Progenitor cell of endocrine pancreas (in vitro differentiated cells): ENCODE measurements at places on chromosomes 7 and 10.

DNA sequence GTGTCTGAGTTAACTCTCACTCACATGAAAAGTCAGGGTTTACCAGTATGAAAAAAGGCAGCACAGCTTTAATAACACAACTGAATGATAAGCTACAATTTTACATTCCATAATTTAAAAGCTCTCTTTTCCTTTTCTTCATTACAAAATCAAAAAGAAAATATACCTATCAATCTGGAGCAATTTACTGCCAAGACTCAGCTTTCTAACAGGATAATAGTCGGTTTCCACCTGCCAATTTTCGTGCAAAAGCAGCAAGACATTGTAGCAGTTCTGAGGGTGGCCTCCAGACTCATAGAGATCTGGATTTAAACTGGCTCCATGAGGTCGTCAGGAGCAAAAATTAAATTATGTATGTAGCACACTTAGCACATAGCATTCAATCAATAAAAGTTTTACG lies 191.0 kb downstream of the GLI3 start:
- no peak for DNase-seq

- DNase-seq, result no peak
Measured at GRCh38 chr10:96695366-96695765, 24.9 kb downstream of the PIK3AP1 start.

GRCh38 chr7:127793582-127793981 lies 141.6 kb downstream of the SND1 start:
- no peak for DNase-seq

DNA sequence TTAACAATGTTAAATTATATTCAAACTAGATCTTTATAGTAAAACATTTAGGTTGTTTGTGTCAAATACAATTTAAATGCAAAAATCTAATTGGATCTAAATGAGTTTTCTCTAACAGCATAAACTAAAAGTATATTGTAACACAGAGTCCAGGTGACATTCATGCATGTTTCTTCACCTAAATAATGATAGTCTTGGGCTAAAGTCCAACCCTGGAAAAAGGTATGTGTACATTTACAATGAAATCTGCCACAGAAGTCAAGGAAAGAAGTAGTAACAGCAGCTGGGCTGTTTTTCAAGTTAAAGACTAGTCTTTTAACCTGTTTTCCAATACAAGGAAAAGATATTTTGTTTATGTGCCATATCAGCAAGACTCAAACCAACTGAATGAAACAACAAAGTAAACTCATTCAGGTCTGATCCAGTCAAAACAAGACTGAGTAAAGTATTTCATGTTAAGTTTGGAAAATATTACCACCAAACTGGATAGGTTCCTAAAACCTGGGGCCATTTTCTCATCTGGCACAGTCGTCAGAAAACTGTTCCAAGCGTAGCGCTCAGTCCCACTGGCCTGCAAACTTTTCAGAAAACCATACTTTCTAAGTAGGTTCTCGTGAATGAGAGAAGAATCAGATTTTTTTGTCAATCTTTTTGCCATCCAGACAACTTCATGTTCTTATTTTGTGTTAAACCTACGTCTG lies 349.2 kb downstream of the HGF start:
- DNase-seq, result no peak

GRCh38 chr7:40177071-40177470 lies 42.3 kb downstream of the SUGCT start:
- DNase-seq, result no peak

- peak; percentile 35 for DNase-seq
Measured at GRCh38 chr7:117019786-117020590, 66.7 kb downstream of the ST7 start.

DNA sequence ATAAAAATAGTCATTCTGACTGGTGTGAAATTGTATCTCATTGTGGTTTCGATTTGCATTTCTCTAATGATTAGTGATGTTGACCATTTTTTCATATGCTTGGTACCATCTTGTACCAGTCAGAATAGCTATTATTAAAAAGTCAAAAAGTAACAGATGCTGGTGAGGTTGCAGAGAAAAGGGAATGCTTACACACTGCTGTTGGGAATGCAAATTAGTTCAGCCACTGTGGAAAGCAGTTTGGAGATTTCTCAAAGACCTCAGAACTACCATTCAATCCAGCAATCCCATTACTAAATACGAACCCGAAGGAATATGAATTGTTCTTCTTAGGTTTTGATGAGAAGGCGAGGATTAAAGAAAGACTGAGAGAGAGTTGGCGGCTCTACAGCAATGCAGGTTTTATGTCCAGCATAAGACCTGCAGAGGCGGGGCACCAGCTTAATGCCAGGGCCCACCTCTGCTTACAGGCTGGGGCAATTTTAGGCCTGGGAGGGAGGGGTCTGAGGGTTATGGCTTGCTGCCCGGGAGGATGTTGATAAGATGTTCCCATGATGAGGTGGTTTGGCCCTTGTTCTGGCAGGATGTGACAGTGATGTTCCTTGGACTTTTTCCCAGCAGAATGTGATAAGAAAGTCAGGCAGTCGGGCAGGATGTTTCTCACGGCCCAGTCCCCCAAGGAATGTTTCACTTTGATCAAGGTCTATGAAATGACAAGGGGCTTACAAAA lies 74.4 kb downstream of the MEST start:
- no peak for DNase-seq
